ENCODE measurements at places on chromosomes 7 and 10.

DNA sequence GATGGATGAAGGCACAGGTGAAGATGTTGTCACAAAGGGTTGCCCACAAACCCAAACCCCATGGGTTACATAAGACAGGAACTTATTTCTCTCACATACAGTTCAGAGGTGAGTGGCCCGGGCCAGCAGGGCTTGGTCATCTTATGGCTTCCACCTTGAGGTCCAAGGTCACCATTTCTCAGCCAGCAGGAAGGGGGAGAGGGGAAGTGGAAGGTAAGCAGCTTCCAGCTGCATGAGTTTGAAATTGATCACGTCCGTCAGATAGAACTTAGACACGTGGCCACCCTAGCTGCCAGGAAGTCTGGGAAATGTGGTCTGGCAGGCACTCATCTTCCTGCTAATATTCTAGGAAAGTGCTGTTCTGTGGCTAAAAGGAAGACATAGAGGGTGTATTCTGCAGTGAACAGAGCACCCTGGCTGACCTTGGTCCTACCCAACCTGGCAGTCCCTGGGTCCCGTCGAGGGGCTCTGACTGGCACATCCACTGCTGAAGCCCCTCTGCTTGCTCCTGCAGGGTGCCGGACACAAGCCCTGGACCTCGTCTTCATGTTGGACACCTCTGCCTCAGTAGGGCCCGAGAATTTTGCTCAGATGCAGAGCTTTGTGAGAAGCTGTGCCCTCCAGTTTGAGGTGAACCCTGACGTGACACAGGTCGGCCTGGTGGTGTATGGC, 49.5 kb downstream of the VWA2 start:
- ATAC-seq: no peak

- ATAC-seq: no peak
Observed at GRCh38 chr10:35316218-35316967, 19.9 kb upstream of the CCNY start.

DNA sequence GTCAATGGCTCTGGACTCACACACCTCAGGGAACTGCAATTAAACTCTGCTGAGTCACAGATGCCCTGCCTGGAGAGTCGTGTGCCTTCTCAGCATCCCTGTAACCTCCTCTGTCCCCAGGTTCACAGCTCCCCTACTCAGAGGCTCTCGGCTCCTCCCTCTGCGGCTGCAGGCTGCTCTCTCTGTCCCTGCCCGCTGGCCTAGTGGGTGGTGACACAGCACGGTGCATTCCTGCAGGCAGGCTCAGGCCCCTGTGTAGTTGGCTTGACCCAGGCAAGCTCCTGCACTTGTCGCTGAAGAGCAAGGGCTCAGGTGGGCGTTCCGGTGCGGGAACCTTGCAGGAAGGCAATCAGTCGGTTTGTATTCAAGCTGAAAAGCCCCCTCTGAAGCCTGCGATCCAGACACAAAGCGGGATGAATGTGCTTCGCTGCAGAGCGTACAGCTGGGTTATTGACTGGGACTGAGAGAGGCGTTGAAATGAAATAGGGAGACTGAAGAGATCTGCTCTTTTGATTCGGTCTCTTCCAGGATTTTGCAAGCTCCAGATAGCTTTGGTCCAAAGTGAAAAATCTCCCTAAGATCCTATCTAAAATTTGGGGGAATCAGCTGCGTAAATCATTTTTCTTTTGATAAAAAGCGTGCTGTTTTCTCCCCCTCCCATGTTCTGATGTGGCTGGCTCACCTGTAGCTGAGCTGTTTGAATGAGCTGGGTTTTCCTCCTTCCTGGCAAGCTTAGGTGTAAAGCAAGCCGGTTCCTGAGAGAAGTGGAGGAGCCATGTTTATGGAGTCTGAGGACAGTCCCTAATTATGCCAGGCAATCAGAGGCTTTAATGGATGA, 208.7 kb upstream of the PHYHIPL start:
- ATAC-seq: no peak

- no peak for ATAC-seq
Observed at GRCh38 chr10:43868952-43869351, 220.3 kb upstream of the ZNF32 start.

- ATAC-seq: peak; percentile 100
Observed at GRCh38 chr10:36534471-36535002, 590.9 kb upstream of the ANKRD30A start.

GRCh38 chr10:8050556-8051108, 3.9 kb upstream of the GATA3 start:
- ATAC-seq: no peak

- no peak for ATAC-seq
Observed at GRCh38 chr7:78620920-78621319, 822.3 kb downstream of the PHTF2 start.

- no peak for ATAC-seq
Observed at GRCh38 chr7:135774284-135774683, 25.7 kb upstream of the FAM180A start.

- ATAC-seq: peak; percentile 70
Observed at GRCh38 chr7:12403287-12404181, at the start of gene VWDE. VWDE (minus strand) TSS chr7:12403865; CDS start chr7:12403716, 149 bp downstream.

DNA sequence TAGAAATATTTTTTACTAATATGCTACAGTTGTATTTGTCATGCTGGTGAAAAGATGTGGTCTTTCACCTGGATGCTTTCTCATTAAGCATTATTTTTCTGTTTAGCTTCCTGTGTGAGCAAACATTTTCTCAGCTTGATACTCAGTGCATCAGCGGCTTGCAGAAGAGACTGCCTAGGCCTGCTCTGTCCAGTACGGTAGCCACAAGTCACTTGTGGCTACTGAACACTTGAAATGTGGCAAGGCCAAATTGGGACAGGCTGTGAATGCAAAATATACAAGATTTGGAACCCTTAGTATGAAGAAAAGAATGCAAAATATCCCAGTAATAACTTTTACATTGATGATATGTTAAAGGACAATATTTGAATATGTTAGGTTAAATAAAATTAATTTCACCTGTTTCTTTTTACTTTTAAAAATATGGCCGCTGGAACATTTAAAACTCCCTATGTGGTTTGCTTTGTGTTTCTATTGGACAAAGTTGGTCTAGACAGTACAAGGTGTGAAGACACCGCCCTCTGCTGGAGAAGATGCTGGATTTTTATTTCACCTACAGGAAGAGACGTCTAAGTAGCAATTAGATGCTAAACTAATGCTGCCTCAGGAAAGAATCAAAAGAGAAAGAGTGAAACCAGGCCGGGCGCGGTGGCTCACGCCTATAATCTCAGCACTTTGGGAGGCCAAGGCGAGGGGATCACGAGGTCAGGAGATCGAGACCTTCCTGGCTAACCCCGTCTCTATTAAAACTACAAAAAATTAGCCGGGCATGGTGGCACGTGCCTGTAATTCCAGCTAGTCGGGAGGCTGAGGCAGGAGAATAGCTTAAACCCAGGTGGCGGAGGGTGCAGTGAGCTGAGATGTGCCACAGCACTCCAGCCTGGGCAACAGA, 5.3 kb downstream of the SRGN start:
- peak; percentile 72 for ATAC-seq

- no peak for ATAC-seq
Observed at GRCh38 chr7:100057006-100057405, 7.4 kb downstream of the ZSCAN21 start.

- no peak for ATAC-seq
Observed at GRCh38 chr10:122558452-122558851, 2.1 kb upstream of the DMBT1 start.

GRCh38 chr10:122954731-122955050, 664 bp upstream of the C10orf88 start:
- ATAC-seq: no peak

DNA sequence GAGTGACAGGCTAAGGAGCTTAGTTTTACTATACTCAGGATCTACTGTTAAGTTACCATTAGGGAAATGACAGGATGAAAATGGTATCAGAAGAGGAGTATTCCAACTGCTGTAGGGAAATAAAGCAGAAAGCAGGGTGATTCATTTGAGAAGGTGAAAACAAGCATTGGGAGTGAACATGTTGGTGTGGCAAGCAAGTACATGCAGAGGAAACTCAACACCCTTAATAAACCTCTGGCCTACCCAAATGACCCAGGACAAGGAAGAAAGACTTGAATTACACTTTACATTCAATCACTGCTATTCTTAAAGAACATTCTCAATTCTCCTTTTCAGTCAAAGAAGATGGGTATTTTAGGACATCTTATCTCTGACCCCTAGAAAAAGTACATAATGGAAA, 28.7 kb downstream of the ERLIN1 start:
- no peak for ATAC-seq

GRCh38 chr10:33482486-33482885, 148.0 kb upstream of the NRP1 start:
- no peak for ATAC-seq

DNA sequence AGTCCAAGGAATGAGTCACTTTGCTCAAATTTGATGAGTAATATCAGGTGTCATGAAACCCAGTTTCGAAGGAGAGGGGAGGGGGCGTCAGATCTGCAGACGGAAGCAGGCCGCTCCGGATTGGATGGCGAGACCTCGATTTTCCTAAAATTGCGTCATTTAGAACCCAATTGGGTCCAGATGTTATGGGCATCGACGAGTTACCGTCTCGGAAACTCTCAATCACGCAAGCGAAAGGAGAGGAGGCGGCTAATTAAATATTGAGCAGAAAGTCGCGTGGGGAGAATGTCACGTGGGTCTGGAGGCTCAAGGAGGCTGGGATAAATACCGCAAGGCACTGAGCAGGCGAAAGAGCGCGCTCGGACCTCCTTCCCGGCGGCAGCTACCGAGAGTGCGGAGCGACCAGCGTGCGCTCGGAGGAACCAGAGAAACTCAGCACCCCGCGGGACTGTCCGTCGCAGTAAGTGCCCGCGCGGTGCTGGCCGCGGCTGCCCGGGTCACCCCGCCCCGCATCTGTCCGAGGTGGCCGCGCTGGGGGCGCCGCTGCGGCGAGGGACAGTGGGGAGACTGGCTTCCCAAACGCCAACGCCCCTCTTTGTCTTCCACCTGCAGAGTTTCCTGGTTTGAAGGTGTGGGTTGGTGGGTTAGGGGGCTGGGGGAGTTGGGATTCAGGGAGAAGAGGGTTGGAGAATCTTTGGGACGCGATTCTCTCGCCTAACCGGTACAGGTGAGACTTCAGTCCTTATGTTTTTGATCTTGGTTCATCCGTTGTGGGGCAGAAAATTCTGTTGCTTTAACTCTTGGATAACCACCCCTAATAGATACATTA, at the start of gene TAC1:
Gene TAC1, plus strand, starts transcription at position 351 of the 829 bp plus-strand sequence. CDS start 527 bp downstream, outside the sequence.
- no peak for ATAC-seq

- ATAC-seq: no peak
Observed at GRCh38 chr10:84356928-84357327, 28.5 kb downstream of the CCSER2 start.

GRCh38 chr7:92636018-92636560, 45.9 kb upstream of the FAM133B start:
- no peak for ATAC-seq

DNA sequence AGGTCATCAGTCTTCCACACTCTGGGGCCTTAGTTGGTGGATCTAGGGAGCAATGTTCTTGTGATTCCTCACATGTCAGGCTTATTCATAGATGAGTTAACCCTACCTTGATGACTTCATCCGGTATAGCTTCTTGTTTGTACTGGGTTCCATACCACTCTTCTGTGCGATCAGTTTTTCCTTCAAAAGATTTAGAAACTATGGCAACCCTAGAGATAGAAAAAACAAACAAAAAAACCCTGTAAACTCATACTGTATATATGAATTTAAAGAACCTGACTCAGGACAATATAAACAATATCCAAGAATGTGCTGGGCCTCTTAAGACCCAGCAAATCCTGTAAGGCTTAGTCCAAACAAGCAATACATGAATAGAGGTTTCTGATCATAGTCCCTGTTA, 83.5 kb downstream of the IDE start:
- ATAC-seq: no peak

- no peak for ATAC-seq
Observed at GRCh38 chr10:16883084-16883483, 65.9 kb upstream of the RSU1 start.

DNA sequence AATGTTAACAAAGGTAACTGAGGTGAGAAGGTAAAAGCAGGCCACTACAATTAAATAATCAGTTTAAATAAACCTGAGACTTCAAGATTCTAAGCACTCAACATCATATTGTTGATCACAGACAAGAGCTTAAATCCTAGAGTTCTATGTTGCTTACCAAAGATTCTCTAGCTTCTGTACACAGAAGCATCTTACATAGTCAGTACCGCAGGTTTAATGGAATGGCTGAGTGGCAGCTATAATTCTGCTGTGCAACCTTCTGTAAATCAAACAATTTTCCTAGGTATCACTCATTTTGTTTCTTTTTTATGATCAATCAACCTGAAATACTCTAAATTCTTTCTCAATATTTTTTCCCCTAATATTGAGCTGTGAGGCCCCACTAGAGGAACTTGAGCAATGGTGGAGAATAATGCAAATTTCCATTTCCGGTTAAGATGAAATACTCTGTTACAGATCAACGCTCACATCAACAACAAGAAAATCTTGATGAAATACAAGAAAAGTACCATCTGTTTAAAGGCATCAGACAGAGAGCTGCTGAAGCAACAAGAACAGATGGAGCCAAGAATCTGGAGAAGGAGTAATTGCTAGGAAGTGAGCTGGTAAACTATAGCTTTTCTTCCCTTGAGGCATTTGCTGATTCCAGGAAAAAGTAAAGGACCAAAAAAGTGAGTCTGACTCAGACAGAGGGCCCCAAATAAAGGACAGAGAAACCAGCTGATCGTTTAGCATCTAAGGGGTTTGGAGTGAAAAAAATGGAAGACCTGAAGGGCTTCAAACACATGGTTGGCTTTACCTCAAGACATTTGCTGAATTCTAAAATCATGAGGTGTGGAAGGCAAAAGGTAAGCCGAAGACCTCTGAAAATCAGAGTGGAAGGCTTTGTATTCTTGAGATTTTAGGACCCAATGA, 22.6 kb downstream of the PNPLA8 start:
- peak; percentile 98 for ATAC-seq

- no peak for ATAC-seq
Observed at GRCh38 chr10:91799612-91799975, 1.4 kb downstream of the TNKS2 start.

- ATAC-seq: no peak
Observed at GRCh38 chr10:103284170-103284569, 7.2 kb downstream of the INA start.

DNA sequence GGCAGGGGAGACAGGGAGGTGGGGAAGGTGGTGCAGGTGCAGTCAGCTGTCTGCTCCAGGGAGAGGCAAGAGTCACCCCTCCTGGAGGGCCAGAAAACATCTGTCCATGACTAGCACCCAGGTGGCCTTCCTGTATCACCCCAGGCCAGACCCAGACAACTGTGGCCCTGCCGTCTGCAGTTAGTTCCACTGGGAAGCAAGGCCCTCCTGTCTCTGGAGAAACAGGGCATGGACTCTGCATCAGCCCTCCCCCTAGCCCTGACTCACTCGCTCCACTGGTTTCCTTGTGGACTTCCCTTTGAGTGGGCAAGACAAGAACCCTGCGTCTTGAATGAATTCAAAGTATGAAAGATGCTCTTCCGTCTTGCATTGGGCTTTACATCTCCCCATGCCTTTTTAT, 12.6 kb downstream of the TBATA start:
- no peak for ATAC-seq

DNA sequence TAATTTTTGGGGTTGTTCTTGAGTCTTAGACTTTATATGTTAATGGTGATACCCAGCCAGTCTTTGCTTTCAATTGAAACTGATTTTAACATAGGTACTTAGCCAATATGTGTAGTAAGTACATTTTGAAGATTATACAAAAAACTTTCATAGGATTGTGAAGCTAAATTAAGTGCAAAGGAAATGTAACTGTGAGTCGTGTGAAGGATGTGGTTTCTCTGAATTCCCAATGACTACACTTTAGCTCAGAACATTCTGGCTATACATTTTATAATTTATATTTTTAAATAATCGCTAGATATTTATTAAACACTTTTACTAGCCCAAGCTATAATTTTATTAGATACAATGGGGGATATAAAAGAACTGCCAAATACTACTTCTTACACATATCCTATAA, 359.3 kb downstream of the PCLO start:
- ATAC-seq: no peak

All from stimulated activated memory B cell treated with anti-CD40 and anti-IgM and Interleukin-4, amounts not matched to agents 10 μg/mL and 1 μg/mL and 100 μg/mL, for 72 hours (primary cell).